Stimulated activated CD4-positive, alpha-beta T cell treated with anti-CD3 and anti-CD28 coated beads, TNF-alpha, amount 100 ng/mL, for 4 hours (primary cell): ENCODE measurements at places on chromosomes 2 and 18.

DNA sequence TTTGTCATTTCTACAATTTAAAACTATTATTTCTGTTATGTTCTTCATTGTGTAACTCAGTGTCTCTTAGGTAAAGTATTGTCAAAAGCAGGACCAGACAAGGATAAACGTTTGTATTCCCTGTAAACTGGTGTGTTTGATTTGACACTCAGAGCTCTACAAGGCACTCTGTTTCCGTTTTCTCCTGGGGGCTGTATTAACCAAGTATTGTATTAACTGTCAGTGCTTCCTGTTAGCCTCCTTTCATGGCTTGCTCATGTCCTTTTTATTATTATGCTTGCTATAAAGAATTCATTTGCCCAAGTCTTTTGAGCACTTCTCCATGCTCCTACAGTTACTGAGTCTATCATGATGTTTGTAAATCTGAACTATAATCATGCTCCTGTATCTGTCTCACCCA, 323.7 kb downstream of the LPIN1 start:
- DNase-seq, result no peak

- DNase-seq, result no peak
Measured at GRCh38 chr2:32852856-32853255, 93.9 kb upstream of the LTBP1 start.

GRCh38 chr2:128195435-128195984, 104.5 kb downstream of the UGGT1 start:
- no peak for DNase-seq

DNA sequence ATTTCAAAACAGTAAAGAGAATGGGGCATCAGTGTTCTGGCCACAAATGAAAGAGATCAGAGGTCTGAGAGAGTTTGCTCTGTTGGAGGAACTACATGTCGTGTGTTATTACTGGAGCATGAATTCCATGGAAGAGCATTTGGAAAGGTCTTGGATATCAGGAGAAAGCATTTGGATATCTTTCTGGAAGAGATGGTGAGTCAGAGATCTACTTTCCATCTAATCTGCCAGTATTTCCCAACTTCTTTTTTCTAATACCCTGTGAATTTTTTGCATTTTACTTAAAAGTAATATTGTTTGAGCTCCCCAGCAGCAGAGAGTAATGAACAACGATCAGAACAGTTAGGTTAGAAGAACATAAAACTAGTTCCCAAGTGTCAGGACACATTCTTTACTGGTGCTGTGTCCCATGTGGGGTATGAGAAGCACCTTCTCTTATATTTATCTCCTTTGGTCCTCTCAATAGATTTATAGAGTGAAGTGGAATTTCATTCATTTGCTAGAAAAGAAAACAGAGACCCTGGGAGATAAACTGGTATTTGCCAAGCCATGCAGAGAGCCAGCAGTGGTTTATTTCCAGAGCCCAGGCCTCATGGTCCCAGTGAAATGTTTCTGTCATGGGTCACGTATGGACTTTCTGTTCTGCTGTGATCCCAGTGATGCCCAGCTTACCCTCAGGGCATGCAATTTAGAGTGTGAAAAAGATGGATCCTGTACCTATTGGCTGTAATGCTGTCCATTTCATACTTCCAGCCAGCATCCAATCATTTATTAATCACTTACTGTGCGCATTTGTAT, 130.8 kb upstream of the NT5C1B start:
- no peak for DNase-seq

GRCh38 chr2:230934231-230935129, 9.4 kb upstream of the GPR55 start:
- no peak for DNase-seq

- DNase-seq, result no peak
Measured at GRCh38 chr2:20067992-20068584, 16.7 kb upstream of the LAPTM4A start.

DNA sequence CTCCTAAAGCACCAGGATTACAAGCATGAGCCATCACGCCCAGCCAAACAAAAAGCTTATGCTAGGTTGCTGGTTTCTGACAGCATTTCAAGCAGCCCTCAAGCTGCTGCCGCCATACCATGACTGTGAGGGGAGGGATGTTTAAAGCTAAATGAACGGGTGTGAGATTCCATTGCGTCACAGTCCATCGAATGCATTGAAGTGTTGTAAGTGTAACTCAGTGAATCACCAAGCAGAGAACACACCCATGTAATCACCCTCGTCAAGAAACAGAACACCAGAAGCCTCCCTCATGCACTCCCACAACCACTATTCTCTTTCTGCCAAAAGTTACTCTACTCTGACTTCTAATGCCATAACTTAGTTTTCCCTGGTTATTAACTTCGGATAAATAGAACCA, 32.8 kb upstream of the MC5R start:
- DNase-seq, result no peak

- no peak for DNase-seq
Measured at GRCh38 chr2:38409156-38410102, 32.4 kb upstream of the ATL2 start.
